ENCODE measurements at places on chromosomes 2 and 18.

DNA sequence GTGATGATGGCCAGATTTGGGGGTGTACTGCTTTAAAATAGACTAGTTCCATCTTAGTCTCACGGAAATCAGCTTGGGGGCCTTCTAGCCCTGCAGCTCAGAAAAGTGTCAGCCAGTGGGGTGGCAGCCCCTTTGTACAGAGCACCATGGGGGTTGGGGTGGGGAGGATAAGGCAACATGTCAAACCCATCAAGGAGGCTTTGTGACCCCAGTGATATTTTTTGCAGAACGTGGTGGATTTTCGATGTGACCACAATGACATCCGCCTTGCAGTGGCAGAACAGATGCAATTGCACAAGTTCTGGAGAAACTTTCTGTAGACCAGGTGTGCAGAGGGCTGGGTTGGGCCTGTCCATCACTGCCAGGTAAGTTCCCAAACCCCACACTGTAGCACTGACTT is 3.0 kb upstream of the CD8A start:
- no peak for DNase-seq

- DNase-seq, result no peak
Measured at GRCh38 chr2:38580115-38580636, 22.6 kb downstream of the HNRNPLL start.

- no peak for DNase-seq
Measured at GRCh38 chr2:238139196-238140039, 950 bp downstream of the KLHL30 start.

DNA sequence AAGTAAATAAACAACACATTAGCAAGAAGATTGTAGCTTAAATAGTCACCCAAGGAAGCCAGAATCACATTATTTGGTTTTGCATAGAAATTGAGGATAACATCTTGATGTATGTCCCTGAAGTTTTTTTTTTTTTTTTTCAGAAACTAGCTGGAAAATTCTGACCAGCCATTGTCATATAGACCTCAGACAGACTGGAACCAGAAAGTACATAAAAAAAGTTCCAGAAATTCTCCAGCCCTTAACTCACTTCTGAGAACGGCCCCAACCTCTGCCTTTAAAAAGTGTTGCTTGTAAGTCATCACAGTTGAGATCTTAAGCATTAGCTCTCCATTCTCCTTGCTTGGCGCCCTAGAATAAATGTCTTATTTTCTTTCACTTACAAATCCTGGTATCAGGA is 350.5 kb downstream of the CCDC85A start:
- DNase-seq, result no peak

All from nucleus accumbens (tissue), 56 donors.